ENCODE measurements at places on chromosomes 1 and 21.
A peak's percentile ranks its signal among the peaks of the same experiment; 100 is the strongest.

GRCh38 chr21:18275781-18276180 is 31.1 kb downstream of the CHODL start:
- no peak for DNase-seq

DNA sequence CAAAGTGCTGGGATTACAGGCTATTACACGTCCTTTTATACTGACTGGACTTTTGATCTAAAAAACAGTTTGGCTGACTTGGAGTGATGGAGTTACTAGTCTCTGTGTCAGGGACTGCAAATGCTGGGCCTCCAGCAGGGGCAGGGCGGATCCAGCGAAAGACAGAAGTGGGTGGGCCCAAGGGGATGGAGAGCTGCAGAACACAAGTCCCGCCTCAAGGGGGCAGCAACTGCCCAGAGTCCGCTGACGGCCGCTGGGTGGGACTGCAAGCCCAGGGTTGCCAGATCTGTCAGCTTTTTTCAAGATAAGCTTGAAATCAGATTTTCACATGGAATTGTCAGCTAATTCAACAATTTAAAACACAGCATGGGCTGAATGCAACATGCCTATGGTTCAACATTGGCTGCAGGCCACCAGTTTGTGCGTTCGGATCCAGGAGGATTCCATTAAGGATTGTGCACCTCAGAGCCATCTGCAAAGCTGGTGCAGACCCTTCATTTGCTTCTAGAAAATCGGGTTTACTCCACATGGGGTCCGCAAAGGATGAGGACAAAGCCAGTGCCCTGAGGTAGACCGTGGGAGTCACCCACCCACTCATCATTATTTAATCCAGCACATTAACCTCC is 10.7 kb downstream of the STMN1 start:
- peak; percentile 91 for DNase-seq

DNA sequence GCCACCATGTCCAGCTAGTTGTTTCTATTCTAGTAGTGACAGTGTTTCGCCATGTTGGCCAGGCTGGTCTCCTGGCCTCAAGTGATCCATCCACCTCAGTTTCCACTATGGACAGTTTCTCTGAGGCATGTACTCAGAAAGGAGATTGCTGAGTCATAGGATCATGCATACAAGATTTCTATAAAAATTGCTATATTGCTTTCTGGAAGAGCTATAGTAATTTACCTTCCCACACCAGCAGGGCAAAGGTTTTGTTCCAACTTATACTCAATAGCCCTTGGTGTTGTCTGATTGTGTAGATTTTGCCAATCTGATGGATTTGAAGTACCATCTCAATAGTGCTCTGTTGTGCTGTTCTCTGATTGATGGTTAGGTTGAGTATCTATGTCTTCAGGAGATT is 15.6 kb upstream of the ATP1A1 start:
- no peak for DNase-seq

- DNase-seq: no peak
These were observed 1.6 kb downstream of the PIK3CD start for GRCh38 chr1:9653210-9653490.

GRCh38 chr1:246708166-246708565 is 16.0 kb upstream of the SCCPDH start:
- DNase-seq: no peak

- no peak for DNase-seq
These were observed 344.5 kb downstream of the PDE4B start for GRCh38 chr1:66137235-66137634.

DNA sequence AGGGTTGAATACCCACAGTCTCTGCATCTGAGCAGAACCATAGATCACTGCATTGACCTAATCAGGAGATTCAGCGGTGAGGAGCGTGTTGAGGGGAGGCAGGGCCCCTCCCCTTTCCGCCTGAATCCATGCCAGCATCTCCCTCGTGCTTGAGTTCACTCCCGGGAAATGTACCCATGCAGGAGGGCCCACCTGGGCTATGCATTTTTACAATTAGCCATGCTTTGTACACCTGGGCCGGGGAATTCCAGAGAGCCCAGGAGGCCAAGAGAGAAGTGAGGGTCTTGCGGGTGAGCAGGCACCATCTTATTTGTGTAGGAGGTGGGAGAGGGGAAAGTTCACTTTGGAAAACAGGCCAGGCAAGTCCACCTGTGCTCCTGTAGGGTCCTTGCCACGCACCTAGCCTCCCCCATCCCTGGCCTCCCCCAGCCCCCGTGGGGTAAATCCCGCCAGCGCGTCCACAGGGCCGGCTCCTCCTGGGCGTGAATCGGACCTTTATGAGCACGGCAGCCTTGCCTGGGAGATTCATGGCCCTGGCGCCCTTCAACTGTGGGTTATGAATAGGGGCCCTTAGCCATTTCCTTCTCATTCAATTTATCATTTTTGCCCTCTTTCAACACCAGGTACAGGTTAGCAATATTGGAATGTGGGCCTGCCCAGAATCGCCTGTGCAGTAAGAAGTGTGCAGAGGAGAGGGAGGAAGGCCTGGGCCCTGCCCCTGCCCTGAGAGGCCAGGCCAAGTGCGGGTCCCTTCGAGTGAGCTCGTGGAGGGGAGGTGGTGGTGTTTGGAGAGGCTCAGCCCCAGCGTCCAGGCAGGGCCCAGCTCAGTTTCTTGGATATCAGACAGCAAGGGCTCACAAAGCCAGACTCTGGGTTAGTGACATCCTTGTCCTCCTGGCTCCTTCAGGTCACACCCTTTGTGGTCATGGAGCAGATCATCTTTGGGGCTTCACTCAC is 84.4 kb upstream of the ACTRT2 start:
- no peak for DNase-seq

GRCh38 chr1:185679220-185679619 is 55.0 kb upstream of the HMCN1 start:
- no peak for DNase-seq

GRCh38 chr1:38814444-38814983 is 45.1 kb downstream of the RRAGC start:
- DNase-seq: no peak

- DNase-seq: no peak
These were observed 149.5 kb upstream of the BACE2 start for GRCh38 chr21:41018431-41018830.

DNA sequence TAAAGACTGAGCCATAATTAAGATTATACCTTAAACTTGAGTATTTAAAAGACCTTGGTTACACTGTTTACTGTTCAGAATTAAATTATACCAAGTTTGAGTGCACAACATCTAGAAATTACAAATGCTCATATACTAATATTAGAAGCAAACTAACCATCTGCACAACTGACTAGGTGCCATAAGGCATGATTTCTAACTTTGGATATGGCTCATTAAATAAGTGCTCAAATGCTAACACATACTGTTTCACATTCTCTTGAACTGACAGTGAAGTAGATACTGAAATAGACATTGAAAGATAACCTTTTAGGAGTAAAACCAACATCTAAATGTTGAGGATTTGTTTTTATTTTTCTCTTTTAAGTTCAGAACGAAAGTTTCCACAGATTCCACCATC is 74.1 kb downstream of the PRKAA2 start:
- no peak for DNase-seq

DNA sequence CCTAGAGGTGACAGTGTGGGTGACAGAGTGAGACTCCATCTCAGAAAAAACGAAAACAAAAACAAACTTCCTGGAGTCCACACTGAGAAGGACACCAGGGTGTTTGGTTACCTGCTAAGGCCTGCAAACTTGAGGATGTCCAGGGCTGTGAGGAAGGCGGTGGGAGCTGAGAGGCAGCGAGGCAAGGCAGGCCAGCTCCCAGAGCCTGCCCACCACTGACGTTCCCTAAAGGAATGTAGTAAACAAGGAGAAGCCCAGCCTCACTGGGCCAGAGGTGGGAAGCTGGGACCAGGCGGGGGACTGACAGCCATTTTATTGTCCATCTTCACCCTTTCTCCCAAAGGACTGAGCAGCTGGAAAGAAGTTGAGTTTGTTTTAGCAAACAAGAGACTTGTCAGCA is 24.1 kb downstream of the SHISA4 start:
- no peak for DNase-seq

- DNase-seq: peak; percentile 42
These were observed 119.6 kb downstream of the ADGRL2 start for GRCh38 chr1:81920245-81920740.

- no peak for DNase-seq
These were observed 17.4 kb upstream of the GPR153 start for GRCh38 chr1:6278263-6278662.

DNA sequence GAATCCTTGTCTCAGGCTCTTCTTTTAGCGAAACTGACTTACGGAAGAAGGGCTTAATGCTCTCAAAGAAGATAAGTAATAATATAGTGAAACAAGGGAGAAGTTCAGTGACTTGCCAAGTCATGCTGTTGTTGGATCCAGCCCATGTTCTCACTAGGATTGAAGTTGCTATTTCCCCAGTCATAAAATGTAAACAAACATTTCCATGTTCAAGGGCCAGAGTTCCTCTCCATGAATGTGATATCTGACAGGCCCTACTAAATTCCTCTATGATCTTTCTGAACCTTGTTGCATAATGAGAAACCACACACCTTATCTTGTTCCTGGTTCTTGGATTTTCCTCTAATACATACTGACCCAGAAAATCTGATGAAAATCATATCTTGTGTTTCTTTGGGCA is 876.5 kb upstream of the B3GALT2 start:
- DNase-seq: no peak

DNA sequence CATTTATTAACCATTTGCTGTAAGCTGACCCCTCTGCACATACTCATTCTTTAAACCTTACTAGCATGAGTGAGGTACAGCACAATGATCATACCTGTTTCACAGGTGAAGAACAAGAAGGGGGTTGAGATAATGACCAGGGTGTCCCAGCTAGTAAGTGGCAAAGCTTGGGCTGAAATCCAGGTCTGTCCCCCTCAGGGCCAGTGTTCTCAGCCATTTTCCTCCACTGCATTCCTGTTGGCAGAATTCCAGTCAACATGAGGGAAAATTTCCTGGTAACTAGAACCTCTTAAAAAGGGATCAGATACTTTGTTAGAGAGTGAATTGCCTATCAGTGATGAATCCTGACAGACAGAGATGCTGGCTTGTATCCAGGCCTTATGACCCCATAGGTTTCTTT is 48.1 kb downstream of the SPATA46 start:
- no peak for DNase-seq

DNA sequence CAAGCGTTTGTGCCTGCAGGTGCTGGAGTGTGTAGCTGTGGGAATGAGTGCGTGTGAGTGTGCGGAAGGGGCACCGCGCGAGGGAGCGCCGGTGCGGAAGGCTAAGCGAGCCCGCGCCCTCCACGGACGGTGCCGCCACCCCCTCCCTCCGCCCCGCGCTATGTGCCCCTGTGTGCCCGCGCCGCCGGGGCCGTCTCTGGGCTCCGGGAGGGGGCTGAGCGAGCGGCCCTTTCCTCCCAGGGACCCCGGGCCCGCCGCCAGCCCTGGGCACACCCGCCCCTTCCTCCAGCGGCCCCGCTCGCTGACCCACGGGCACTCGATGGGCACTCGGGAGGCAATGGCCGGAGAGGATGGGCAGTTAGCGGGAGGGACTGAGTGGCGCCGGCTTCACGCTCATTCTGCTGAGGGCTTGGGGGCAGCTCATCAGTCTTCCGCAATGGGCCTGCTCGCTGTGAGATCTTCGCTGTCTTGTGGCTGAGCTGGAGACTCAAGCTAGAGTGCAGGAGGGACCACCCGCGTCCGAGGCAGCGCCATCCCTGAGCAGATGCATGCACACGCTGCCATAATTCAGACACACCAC is 8.6 kb upstream of the ADGRB2 start:
- DNase-seq: no peak

GRCh38 chr1:209430821-209431259 is 152.7 kb upstream of the CAMK1G start:
- no peak for DNase-seq

DNA sequence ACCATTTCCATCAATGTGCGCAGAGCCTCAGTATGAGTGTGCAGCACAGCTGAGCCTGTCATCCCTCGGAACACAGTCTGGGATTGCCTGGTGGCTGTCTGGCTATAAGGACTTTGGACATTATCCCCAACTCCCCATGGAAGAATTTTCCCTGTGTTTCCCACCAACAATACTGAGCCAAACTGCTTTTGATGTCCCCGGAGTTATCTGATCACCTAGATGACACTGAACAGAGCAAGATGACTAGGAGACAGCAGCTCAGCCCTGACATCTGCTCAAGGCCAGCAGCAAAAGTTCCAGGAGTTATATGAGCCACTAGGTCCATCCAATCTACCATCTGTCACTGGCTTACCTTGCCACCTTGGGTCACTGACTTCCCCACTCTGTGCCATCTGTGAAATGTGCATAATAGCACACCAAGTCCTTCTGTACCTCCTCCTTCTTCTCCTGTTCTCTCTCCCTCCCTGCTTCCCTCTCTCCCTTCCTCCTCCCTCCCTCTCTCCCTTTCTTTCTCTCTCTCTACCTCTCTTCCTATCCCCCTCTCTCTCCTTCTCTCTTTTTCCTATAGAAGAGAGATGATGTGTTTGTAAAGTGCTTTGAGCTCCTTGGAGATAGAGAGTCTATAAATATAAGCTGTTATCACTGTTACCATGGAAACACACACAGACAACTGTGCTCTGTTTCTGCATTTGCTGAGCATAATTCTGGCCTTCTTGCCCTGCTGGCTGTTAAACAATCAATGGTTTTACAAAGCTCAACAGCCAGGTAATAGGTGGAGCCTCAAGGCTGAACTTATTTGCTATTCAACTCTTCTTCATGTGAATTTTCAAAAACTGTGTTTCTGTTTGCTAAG is 19.7 kb upstream of the ATP1B1 start:
- DNase-seq: no peak

DNA sequence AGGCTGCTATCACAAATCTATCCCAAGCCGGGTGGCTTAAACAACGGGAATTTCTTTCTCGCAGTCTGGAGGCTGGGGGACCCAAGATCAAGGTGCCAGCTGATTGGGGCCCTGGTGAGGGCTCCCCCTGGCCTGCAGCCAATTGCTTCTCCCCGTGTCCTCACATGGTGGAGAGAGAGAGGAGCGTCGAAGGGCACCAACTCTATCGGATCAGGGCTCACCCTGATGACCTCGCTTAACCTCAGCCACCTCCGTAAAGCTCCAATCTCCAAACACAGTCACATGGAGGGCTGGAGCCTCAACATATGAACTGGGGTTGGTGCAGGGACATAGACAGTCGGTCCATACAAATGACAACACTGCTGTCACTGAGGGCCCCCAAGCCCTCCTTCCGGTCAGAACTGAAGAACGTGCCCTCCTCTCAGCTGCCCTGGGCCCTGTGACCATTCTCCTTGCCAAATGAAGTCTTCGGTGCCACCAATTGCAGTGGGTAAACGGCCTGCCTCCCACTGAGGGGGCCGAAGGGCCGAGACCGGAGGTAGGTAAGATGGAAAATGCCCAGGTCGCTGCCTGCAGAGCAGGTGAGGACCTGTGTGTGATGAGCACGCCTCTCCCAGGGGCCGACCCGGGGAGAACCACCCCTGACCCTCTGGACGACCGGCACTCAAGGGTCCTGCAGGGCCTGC is 211.0 kb downstream of the TOMM20 start:
- DNase-seq: no peak

- DNase-seq: no peak
These were observed 164.7 kb upstream of the RGS18 start for GRCh38 chr1:191993549-191993948.

- DNase-seq: no peak
These were observed 1.9 kb upstream of the SAMD13 start for GRCh38 chr1:84299536-84300170.

DNA sequence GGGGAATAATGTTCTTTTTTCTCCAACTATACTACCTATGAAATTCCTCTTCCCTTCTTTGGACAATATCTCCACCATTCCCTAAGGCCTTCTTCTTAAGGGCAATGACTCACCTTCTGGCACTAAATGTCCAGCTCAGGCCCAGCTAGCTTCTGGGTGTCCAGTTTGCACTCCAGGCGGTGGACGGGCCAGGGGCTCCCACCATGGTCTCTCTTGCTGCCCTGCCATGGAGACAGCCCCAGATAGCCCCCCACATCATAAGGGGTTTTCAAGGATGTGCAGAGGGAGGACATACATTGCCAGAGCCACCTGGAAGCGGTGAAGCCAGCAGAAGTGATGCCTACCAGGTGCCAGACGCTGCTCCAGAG is 43.8 kb downstream of the C1orf198 start:
- no peak for DNase-seq

Data from heart left ventricle (tissue), 16 donors.